ENCODE measurements at places on chromosomes 5 and 9.
A peak's percentile ranks its signal among the peaks of the same experiment; 100 is the strongest.

DNA sequence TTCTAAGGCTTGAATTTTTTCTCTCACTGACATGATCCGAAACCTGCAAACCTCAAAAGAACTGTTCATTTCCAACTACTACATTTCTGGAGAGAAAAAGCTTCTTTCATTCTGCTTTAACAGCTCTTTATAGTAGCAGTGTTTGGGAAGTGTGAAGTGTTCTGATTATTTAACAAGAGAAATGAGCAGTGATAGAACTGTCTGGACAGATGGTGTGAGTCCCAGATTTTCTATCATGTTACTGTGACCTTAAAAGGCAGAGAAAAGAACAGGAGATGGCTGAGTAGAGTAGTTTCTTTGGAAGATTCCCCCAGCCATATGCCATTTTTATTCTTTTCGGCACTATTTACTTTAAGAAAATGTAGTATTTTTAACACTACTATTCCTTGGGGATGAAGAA lies 41.3 kb upstream of the TAL2 start:
- no peaks in the 10 kb centered on the region for H3K4me1 ChIP-seq
- no peaks in the 10 kb centered on the region for H3K27me3 ChIP-seq
- no peak for DNase-seq

GRCh38 chr9:95808011-95808410 lies 67.5 kb upstream of the ERCC6L2 start:
- no peak for DNase-seq
- no peak overlapping the region for H3K4me3 ChIP-seq
- H3K36me3 ChIP-seq, result no peaks in the 10 kb centered on the region
- no peaks in the 10 kb centered on the region for H3K27me3 ChIP-seq

- H3K4me3 ChIP-seq, result no peak overlapping the region
- no peak for DNase-seq
- no peaks in the 10 kb centered on the region for H3K27me3 ChIP-seq
- no peak overlapping the region for H3K27ac ChIP-seq
- H3K36me3 ChIP-seq, result no peaks in the 10 kb centered on the region
These were observed 45.5 kb upstream of the ZSWIM6 start for GRCh38 chr5:61286446-61287132.

DNA sequence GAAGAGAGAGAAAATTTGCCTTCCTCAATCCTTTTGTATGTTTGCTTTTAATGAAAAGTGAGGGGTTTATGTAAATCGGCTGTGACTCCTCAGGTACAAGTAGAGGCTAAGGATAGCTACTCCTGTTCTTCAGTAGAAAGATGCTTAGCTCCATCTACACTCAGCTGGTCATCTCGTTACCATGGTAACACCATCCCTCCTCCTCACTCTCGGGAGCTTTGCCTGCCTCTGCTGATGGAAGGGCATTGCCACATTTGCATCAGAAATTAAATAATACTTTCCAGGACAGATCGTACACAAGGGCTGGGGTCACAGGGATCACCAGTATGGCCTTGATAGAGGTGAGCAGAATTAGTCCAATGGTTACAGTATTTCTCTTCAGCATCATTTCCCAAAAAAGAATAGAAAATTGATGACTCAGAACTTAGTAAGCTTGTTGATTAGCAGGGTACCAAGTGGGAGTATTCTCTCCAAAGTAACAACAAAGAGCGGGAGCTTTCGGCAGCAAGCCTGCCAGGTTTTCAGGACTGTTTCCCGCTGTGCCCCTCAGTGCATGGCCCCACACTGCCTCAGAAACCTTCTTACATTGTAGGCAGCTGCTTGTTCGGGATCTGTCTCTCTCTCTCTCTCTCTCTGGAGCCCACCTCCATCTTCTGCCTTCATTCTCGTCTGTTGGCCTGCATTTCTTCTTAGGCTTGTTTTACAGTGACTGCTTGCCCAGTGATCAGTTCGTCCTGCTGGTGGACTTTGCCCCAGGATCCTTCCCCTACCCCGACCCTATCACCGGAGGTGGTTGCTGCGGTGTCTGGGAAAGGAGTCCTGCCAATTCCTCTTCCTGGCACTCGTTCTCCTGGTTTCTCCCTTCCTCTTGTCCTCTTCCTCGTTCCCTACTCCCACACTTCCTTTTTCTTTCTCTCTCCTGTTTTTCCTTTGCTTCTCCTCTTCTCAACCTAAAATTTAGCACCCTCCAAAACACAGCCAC lies 51.9 kb upstream of the SNAPC3 start:
- no peaks in the 10 kb centered on the region for H3K27me3 ChIP-seq
- H3K36me3 ChIP-seq, result no peaks in the 10 kb centered on the region
- no peak for DNase-seq
- H3K4me3 ChIP-seq, result no peak overlapping the region
- H3K4me1 ChIP-seq, result no peaks in the 10 kb centered on the region

- H3K27me3 ChIP-seq, result no peaks in the 10 kb centered on the region
- no peak for DNase-seq
- H3K4me1 ChIP-seq, result no peaks in the 10 kb centered on the region
- H3K4me3 ChIP-seq, result no peak overlapping the region
- H3K27ac ChIP-seq, result no peak overlapping the region
- H3K36me3 ChIP-seq, result no peaks in the 10 kb centered on the region
These were observed 53.1 kb downstream of the HCN1 start for GRCh38 chr5:45643056-45643455.

- no peak overlapping the region for H3K4me3 ChIP-seq
- H3K27ac ChIP-seq, result no peak overlapping the region
- H3K27me3 ChIP-seq, result no peaks in the 10 kb centered on the region
- no peak for DNase-seq
- H3K4me1 ChIP-seq, result no peaks in the 10 kb centered on the region
These were observed 520.0 kb upstream of the C9orf72 start for GRCh38 chr9:28092981-28093936.

DNA sequence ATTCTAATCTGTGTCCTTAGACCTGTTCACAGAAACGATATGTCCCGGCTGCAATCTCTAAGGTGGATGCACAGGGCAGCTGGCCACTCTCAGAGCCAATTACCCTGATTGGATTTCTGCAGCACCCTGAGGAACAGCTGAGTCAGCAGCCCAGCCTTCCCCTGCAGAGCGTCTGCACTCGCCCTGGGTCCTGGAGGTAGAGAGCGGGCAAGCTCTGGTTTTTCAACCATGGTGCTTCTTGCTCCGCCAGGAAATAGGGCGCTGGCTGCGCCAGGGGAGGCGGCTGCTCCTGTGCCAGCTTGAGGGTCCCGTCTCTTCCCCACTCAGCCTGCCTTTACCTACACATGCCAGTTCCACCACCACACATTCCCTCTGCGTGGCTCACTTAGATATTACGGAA lies 19.2 kb downstream of the NDUFS6 start:
- no peak for DNase-seq
- no peak overlapping the region for H3K27ac ChIP-seq
- no peaks in the 10 kb centered on the region for H3K4me1 ChIP-seq
- H3K27me3 ChIP-seq, result no peaks in the 10 kb centered on the region

GRCh38 chr5:78803353-78803752 lies 154.8 kb upstream of the LHFPL2 start:
- H3K27me3 ChIP-seq, result no peaks in the 10 kb centered on the region
- H3K4me1 ChIP-seq, result no peaks in the 10 kb centered on the region
- H3K4me3 ChIP-seq, result no peak overlapping the region
- no peak for DNase-seq
- no peaks in the 10 kb centered on the region for H3K36me3 ChIP-seq

DNA sequence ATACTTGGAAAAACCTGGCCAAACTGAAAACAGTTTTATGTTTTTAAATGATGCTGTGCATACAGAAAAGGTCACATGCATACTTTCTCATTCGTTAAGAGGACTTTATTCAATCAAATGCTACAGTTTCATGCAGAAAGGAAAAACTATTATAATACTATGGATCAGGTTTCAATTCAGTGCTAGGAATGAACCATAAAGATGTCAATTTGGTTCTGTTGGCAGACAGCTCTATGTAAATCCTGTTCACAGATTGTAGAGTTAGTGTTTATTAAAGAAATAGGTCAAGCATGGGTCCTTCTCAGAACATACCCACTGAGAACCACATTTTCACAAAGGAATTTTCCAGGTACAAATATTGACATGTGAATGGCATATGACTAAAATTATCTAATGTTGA lies 57.1 kb downstream of the RETREG1 start:
- no peaks in the 10 kb centered on the region for H3K36me3 ChIP-seq
- DNase-seq, result no peak
- H3K27me3 ChIP-seq, result no peaks in the 10 kb centered on the region
- no peak overlapping the region for H3K4me3 ChIP-seq
- H3K4me1 ChIP-seq, result no peaks in the 10 kb centered on the region
- no peak overlapping the region for H3K27ac ChIP-seq

- H3K4me3 ChIP-seq, result no peak overlapping the region
- H3K27ac ChIP-seq, result no peak overlapping the region
- no peaks in the 10 kb centered on the region for H3K4me1 ChIP-seq
- H3K36me3 ChIP-seq, result no peaks in the 10 kb centered on the region
These were observed 17.2 kb downstream of the AGXT2 start for GRCh38 chr5:35030426-35031100.

DNA sequence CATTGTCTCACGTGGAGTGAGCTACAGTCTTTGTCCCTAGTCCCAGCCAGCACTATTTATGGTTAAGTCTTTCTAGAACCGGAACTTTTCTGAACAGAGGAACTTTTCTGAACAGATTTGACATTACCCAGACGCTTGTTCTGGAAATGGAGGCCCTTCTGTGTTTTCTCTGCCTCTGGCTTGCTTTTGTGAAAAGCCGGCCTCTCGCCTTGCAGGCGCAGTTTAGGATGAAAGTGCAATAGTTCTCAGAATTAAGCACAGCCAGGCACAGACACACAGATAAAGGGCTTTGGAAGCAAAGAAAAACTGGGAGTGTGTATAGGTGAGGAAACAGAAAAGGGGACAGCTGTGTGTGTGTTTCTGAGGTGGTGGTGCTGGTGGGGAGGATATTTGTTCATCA lies 5.9 kb downstream of the GDNF start:
- peaks cover 2% of the 10 kb centered on the region for H3K27me3 ChIP-seq
- H3K4me1 ChIP-seq, result no peaks in the 10 kb centered on the region
- no peak overlapping the region for H3K27ac ChIP-seq

GRCh38 chr5:79107020-79107796 lies 4.4 kb upstream of the BHMT start:
- H3K27me3 ChIP-seq, result peaks cover 11% of the 10 kb centered on the region
- no peak for DNase-seq
- H3K4me1 ChIP-seq, result no peaks in the 10 kb centered on the region
- H3K4me3 ChIP-seq, result no peak overlapping the region

DNA sequence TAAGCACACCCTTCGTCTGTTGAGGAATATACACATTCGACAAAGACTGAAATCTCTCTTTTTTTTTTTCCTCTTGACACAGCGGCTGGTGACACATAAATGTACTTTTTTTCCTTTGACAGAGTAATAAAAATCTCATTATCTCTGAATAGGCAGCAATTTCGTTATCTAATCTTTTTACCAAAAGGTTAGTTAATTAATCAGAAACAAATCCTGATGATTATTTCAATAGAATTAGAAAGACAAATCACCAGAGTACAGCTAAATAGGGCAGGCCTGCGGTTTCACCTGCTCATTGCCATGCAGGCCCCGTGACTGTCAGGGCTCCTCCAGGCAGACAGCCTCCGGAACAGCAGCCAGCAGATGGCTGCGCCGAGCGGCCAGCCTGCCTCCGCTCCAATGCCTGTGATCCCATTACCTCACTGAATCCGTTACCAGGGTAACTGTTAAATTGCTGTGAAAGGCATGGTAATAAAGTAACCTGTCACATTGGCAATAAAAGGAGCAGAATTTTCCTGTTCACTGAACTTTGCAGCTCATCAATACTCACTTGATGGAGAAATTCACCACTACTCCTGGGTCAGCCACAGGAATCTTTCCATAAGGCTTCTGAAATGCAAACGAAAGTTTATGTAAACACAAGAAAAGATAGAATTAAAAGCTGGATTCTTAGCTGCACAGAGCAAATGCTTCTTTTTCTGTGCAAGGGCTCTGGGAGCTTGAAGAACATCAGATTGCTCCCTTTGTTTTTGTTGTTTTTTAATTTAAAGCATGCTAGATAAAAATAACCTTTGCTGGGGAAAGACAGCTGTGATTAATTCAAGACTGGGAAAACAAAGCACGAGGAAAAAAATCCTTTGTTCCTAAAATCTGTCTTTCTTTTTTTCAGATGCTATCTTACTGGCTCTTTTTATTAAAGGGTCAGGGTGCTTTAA lies 666.4 kb upstream of the ZNF608 start:
- H3K27ac ChIP-seq, result peak overlapping the region; percentile 86
- H3K4me1 ChIP-seq, result peaks cover 23% of the 10 kb centered on the region
- no peaks in the 10 kb centered on the region for H3K27me3 ChIP-seq

- peak overlapping the region; percentile 7 for H3K27ac ChIP-seq
- no peak overlapping the region for H3K4me3 ChIP-seq
- H3K27me3 ChIP-seq, result no peaks in the 10 kb centered on the region
- no peaks in the 10 kb centered on the region for H3K4me1 ChIP-seq
These were observed 2.7 kb upstream of the HSPA4 start for GRCh38 chr5:133048993-133049725.

- no peak overlapping the region for H3K27ac ChIP-seq
- H3K36me3 ChIP-seq, result no peaks in the 10 kb centered on the region
- H3K4me1 ChIP-seq, result no peaks in the 10 kb centered on the region
These were observed 82.7 kb upstream of the ORM1 start for GRCh38 chr9:114240216-114240615.

DNA sequence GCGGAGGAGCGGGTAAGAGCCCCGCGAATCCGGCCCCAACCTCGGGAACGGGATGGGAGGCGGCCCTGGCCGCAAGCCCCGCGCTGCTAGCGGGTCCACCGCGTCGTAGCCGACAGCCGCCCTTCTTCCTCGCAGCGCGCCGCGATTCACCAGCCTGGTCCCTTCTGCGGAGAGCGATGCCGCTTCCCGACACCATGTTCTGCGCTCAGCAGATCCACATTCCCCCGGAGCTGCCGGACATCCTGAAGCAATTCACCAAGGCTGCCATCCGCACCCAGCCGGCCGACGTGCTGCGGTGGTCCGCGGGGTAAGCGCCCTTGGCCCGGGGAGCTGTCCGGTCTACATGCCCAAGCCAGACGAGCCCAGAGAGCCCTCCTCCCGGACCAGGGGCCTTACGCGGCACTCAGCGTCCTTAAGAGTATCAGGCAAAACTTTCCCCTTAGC lies 335 bp downstream of the ROPN1L start:
- peak overlapping the region; percentile 50 for H3K27ac ChIP-seq
- no peaks in the 10 kb centered on the region for H3K36me3 ChIP-seq
- H3K27me3 ChIP-seq, result no peaks in the 10 kb centered on the region
- peak overlapping the region; percentile 79 for H3K4me3 ChIP-seq

DNA sequence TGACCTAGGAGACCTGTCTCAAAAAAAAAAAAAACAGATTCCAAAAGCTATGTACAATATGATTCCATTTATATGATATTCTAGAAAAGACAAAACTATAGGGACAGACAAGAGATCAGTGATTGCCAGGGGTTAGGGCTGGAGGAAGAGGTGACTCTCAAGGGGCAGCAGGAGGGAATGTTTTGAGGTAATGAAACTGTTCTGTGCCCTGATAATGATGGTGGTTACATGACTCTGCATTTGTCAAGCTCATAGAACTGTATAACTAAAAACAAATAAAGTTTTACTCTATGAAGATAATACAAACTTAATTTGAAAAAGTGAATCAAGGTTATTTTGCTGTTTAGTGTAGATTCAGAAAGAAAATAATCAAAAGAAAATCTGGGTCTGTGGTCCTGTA lies 125.3 kb upstream of the IQGAP2 start:
- H3K36me3 ChIP-seq, result no peaks in the 10 kb centered on the region
- no peaks in the 10 kb centered on the region for H3K4me1 ChIP-seq
- H3K27me3 ChIP-seq, result no peaks in the 10 kb centered on the region

All from breast epithelium (tissue), 4 donors.